Fibroblast of skin of left quadriceps (primary cell): ENCODE measurements at places on chromosomes 12 and 14.

- DNase-seq = no peak
Observed at GRCh38 chr12:4817880-4818279, 91.8 kb upstream of the KCNA1 start.

DNA sequence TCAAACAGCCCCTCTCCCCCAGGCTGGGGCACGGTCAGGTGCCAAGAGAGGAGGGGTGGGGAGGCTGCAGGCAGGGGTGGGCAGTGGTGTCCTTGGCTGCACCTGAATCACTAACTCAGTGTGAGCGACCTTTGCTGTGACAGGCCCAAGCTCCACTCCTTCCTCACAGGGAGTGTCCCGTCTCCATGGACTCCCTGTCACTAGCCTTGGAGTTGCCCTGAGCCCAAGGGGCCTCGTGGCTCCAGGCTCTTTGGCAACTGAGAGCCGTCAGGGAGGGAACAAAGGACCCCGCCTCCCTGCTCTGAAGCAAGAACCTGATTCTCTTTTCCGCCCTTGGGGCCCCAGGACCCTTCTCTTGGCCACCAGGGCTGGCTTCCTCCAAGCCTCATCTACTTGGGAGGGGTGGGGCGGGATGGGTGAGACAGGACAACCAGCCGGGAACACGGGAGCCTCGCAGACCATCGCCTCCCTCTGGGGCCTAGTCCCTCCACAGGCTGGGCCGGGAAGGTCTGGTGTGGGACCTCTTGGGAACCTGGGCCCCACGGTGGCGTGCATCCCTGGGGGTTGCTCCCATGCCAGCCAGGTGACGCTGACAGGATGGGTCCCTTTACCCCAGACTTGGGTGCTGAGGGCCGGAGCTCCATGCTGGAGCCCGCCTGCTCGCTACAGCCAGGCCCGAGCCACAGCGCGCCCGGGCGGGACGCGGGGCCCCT is 935 bp upstream of the ADSS1 start:
- DNase-seq = no peak

DNA sequence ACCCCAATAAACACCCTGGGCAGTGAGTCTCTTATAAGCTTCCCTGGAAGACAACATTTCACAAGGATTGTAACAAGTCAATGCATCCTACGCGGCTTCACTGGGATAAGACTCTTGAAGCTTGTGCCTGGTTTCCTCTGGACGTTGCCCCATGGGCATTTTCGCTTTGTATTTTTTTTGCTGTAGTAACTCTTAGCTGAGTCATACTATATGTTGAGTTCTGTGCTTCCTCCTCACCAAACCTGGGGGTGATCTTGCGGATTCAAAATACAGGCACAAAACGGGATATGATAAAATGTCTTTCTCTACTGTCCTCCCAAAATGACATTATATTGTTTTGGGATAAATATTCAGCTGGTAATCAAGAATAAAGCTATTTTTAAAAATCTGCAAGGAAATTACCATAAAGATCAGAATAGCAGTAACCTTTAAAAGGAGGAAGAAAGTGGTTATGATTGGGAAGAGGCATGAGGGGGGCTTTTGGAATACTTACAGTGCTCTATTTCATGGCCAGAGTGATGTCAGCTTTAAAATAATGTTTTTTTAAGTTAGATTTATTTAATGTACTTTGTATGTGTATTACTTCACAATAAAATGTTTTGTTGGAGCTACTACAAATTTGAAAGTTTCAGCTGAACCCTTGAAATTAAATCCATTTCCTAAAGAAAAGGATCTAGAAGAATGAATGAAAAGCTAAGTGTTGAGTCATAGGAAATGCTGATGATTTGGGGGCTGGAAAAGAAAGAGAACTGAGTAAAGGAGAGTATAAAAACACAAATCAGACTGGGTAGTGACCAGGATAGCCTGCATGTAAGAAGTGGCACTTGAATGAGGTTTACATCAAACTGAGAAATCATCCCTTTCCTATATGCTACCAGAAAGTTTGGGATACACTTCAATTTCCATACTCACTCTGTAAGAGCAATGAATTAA is 14.7 kb downstream of the BTBD7 start:
- no peak for DNase-seq

DNA sequence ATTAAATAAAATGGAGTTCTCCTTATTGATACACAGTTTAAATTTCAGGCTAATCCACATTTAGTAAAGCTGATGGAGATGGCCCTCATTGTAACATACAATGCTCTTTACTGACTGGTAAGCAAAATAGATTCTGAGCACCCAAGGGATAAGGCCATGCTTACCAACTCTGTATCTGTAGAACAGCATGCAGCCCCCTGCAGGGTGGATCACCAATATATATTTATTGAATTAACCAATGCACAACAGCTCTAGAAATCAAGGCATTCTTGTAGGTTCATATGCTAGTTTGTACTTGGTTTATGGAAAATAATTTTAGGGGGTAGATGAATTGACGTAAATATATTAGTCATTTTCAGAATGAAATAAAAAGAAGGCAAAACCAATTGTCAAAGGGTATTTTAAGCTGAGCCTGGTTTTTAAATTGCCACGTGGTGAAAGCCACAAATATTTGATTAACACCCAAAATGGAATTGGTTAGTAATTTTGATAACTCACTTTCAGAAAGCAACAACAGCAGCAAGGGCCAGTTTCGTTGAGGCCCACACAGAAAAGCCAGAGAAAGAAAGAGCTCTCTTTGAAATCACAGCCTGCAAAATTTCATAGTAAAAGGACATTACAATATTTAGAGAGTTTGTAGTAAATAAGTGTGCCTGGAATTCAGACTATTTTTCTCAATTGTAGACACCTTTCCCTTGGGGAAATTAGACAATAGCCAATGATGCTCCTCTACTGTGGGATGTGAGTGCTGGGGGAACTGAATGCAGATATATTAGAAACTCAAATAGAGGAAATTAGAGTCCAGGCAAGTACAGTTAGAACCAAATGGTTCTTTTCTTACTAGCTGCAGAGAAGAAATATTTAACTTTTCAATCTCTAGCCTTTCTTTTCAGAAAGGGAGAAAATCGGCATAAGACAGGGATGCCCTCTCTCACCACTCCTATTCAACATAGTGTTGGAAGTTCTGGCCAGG is 216.2 kb upstream of the ABCD2 start:
- DNase-seq = no peak

- DNase-seq = no peak
Observed at GRCh38 chr12:43978556-43978955, 142.7 kb downstream of the TMEM117 start.

GRCh38 chr14:78075555-78076277 is 94.5 kb upstream of the NRXN3 start:
- no peak for DNase-seq

- no peak for DNase-seq
Observed at GRCh38 chr14:72810201-72810600, 83.7 kb downstream of the DPF3 start.

DNA sequence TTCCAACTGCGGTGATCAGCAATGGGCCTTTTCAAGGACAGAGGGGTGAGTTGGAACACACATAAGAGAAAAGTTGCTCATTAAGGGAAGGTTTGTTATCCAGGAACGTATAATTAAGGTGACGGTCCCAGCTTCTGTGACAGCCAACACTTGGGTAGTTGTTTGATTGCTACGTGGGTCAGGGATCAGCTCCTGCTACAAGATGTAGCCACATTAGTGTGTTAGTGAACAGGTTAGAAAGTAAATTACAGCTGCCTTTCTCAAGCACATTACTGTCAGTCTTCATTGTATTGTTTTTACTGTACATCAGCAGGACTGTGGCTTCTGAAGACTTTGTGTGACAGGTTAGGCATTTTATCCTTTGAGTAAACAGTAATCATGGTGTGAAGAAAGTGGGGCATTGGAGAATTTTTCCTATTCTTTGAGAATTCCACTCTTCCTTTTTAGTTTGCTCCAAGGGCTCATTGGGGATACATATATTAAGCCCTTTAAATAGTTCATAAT is 230.5 kb downstream of the EGLN3 start:
- no peak for DNase-seq

DNA sequence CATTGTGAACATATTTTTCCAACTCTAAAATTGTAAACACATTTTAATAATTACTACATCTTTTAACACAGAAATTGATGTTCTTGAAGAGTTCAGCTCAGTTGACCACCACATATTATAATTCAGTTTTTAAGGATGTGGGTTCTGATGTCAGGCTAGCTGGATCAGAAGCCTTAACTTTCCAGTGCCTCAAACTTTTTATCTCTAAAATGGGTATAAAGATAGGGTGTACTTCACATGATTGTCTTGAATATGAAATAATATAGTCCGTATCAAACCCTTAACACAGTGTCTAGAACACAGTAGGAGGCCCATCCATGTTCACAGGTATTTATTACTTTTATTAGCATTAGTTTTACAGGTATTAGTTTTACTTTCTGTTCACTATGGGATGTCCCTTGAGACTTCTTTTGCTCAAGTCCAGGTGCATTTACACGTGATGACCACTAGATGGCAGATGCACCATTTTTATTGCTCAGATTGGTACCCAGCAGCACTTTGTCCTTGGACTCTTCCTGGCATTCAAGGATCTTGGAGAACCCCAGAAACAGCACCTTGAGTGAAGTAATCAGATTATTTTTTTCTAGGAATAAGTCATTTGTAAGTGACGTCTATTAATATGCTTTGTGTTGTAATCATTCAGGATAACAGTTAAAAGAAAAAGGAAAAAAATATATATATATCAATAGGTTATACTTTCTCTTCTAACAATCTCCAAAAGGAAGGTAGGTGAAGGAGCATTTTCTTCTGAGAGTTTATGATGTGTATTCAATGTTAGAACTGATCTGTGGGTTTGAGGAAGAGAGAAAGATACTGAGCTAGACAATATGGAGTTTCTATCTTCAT is 580.2 kb downstream of the ETNK1 start:
- peak; percentile 10 for DNase-seq

GRCh38 chr12:131896811-131897270 is 2.4 kb downstream of the ULK1 start:
- DNase-seq = no peak

DNA sequence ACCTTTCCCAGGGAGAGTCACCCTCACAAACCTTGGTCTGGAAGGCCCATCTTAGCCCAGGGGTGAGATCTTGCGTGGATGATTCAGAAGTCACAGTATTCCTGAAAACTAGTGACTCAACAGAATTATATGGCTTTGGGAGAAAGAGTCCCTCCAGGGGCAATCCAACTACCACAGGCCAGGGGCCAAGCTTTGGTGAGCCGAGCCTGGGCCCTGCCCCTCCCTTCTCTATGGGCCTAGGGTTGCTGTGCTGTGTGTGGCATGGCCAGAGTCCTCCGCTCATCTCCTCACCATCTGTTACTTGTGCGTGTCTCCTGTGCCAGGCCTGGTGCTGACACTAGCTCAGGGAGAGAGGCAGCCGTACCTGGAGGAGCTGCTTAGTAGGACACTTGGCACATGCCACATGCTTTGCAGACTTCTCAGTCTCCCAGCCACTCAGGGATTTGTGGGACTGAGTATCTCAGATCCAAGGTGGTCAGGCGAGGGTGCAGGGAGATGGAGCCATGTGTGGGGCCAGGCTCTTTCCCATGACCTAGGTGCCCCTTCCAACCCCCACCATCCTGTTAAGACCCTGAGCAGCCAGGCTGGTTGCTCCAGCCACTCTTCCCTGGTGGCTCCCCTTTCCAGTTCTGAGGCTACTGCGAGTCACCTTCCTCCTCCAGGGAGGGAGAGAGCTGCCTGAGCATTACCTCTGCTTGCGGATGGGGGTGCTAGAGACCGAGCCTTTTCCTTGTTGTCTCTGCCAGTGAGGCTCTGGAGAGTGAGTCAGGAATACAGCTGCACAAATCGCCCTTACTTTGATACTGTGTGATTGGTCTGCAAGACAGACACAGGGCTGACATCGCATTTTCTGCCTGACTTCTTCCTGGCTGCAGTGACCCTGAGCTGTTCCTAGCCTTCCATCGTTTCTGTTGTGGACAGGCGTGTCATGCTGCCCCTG is 94.1 kb downstream of the SLC25A47 start:
- peak; percentile 65 for DNase-seq

- no peak for DNase-seq
Observed at GRCh38 chr12:101854747-101855146, 22.6 kb upstream of the DRAM1 start.

GRCh38 chr12:45439039-45439438 is 223.1 kb downstream of the ANO6 start:
- DNase-seq = no peak

GRCh38 chr12:82361461-82361915 is 3.2 kb downstream of the METTL25 start:
- DNase-seq = no peak

- no peak for DNase-seq
Observed at GRCh38 chr12:67811437-67812361, 163.2 kb downstream of the DYRK2 start.

- peak; percentile 86 for DNase-seq
Observed at GRCh38 chr14:52131640-52132320, 62.9 kb upstream of the NID2 start.

GRCh38 chr14:54754623-54755386 is 147.8 kb downstream of the GCH1 start:
- no peak for DNase-seq

DNA sequence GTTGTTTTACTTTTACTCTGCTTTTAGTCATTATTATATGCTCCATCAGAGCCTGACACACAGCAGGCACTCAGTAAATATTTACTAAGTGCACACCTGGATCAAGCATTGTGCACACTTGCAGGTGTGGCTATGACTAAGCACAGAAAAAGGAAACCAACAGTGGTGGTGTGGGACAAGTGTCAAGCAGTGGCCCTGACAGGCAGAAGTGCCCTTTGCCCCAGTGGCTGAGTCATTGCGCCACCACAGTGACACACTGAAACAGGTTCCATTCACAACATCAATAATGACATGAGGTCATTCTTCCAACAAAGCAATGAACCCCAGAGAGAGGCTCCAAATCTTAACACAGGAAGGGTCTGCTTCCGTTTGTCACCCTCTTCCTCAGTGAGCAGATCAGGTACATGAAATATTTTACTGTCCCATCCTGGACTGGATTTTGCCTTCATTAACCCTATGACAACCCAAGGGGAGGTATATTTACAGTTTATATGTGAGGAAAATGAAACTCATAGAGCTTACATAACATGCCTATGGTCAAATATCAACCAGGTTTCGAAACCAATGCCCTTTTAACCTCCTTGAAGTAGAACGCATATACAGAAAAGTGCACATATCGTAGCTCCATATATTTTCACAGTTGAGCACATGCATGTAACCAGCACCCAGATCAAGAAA is 82.6 kb upstream of the GTF2A1 start:
- DNase-seq = no peak

DNA sequence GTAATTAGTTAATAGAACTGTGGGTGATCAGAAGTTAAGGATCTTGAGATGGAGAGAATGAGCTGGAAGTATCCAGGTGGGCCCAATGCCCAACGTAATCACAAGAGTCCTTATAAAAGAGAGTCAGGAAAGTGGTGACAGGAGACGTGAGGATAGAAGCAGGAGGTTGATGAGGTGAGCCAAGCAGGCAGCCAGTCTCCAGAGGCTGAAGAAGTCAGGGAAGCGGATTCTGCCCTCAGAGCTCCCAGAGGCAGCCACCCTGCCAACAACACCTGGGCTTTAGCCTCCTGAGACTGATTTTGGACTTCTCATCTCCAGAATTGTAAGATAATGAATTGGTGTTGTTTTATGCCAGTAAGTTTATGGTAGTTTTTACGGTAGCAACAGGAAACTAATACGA is 10.1 kb upstream of the SAV1 start:
- DNase-seq = no peak
